Hindlimb muscle (tissue), 1 donor: ENCODE measurements at places on chromosomes 2 and 18.

GRCh38 chr2:46569061-46569560 is 89.7 kb downstream of the TMEM247 start:
- DNase-seq, result peak; percentile 54

DNA sequence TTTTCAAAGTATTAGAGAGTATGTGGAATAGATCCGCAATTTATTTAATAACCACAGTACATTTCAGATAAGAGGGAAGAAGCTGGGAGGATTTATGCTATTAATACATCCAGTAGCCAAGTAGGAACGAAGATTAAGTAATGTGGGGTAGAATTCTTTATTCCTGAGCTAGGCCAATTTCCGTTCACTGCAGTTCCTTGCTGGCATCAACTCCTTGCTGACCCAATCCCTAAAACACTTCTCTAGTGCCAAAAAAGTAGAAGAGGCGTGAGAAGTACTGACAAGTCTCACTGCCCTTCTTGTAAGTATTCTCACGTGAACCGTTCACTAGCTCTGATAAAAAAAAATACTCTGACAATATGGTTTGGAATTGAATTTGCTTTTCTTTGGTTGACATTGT is 211.4 kb downstream of the EPHA4 start:
- no peak for DNase-seq

GRCh38 chr2:6820903-6821584 is 44.7 kb downstream of the CMPK2 start:
- DNase-seq, result no peak

DNA sequence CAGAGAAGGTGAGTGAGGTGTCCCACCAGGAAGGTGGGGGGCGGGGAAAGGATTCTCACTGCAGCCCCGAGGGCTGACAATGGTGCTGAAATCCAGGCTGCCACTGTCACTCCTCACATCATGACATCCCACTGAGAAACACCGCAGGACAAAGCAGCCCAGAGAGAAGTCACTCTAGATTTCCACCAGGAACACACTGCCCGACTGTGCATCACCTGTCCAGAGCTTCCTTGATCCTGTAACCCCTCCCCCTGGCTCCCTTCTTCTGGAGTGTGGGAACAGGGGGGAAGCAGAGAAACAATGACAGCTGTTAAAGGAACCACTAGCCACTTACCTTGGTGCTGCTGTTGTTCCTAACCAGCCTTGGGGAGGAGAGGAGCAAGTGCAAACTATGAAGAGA is 69.9 kb downstream of the MRO start:
- no peak for DNase-seq

DNA sequence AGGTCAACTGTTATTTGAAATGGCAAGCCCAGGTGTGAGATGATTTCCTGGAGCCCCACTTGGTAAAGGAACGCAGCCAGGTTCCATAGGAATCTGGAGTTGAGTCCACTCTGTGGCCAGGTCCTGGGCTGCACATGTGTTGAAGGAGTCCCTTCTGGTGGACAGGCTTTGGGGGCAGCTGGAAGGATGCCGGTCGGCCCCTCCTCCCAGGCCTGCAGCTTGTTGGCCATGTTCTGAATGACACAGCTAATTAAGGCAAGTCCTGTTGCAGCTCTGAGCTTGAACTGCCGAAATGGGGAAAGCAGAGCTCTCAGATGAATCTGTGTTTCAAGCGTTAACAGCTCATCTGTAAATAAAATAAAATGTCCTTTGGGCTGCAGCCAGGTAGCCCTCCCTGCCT is 23.8 kb downstream of the EN1 start:
- DNase-seq, result no peak

GRCh38 chr2:102078773-102079172 is 63.8 kb upstream of the IL1R1 start:
- no peak for DNase-seq

DNA sequence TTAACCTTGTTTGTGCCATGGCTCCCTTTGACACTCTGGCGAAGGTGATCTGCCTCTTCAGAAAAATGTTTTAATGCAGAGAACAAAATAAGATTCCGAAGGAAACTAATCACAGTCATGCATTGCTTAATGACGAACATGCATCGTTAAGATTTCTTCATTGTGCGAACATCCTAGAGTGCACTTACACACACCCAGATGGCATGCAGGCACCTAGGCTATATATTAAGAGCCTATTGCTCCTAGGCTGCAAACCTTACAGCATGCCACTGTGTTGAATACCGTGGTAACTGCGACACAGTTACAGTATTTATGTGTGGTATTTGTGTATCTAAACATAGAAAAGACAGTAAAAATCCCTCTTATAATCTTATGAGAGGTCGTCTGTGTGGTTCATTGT is 8.3 kb downstream of the ASAP2 start:
- no peak for DNase-seq

GRCh38 chr18:25710981-25711380 is 359.0 kb upstream of the ZNF521 start:
- DNase-seq, result no peak

DNA sequence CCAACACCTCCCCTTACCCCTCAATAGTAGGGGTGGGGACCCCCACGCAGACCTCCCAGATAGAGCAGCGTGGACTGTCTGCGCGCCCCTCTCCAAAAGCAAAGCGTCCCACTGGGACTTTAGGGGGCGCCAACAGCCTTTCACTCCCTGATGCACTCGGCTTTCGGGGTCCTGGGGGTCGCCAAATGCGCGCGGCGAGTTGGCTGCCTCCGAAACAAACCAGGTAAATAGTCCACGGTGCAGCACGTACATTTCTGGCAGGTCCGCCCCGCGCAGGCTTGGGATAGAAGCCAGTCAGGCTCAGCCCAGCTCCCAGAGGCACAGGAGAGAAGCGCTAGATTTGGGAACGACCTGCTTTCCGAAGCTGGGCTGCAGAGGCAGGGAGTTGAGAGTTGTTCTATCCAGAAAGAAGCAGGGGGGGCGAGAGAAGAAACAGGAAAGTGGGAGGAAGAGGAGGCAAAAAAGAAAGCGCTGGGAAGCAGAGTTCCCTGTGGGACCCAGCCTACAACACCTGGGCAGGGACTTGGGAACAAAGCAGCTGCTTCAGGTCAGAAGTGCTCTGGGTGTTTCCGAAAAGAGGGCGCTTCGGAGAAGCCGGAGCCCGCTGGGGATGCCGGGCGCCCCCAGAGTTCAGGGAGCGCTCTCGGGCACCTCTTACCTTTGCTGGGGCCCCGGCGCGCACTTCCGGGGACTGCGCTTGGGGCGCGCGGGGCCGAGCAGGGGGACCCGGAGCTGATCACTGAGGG is 544 bp downstream of the EVA1A start:
- peak; percentile 44 for DNase-seq

- no peak for DNase-seq
Observed at GRCh38 chr2:32977228-32977758, 30.5 kb downstream of the LTBP1 start.

DNA sequence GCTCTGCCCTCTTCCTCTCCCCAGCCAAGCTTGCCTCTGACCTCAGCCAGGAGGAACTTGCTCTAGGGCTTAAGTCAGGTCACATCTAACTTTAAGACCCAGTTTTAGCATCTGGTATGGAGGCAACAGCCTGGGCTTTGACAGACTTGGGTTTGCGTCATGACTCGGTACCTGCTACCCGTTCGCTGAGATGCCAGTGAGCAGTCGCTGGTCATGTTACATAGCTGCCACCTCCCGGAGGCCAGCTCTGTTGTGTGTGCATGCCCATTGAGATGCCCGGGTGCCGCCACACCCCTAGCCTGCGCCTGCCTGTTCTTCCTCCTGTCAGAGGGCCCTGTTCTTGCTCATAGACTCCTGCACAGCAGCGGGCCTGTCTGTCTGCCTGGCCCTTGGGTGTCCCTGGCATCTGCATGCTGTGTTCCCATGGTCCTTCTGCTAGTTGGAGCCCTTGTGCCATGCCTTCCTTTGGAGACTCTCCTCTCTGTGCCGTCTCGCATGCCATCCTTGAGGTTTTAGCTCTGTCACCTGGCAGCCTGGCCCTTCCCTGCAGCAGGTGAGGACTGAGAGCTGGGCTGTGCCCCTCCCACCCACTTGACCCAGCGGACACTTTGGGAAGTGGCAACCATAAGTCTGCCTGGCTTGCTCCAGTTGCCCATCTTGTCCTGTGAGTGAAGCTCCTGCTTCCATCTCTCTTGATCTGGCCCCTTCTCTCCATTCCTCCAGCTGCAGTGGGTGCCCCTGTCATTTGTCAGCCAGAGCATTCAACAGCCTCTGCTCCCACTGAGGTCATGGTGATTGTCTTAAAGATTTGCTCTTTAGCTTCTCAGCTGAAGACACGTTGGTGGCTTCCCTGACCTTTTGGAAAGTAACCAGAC is 24.9 kb downstream of the ASAP2 start:
- DNase-seq, result no peak

DNA sequence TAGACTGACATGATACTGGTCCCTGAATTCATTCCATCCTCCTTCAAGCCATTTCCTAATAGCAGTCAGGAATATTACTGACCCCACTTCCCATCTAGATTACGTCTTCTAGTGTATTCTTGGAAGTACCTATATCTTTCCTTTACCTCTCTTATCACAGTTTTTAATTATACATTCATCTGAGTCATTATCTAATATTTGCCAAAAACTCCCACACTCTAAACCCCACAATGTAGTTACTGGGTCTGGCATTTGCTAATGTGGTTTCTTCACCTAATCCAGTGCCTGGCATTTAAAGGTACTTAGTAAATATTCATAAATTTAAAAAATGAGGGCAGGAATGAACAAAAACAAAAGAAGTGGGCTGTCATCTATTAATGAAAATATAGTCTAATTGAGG is 441.8 kb upstream of the SETBP1 start:
- DNase-seq, result no peak

GRCh38 chr2:212619954-212620353 is 81.4 kb upstream of the ERBB4 start:
- DNase-seq, result no peak

- DNase-seq, result no peak
Observed at GRCh38 chr18:22346401-22346952, 71.2 kb downstream of the CTAGE1 start.

DNA sequence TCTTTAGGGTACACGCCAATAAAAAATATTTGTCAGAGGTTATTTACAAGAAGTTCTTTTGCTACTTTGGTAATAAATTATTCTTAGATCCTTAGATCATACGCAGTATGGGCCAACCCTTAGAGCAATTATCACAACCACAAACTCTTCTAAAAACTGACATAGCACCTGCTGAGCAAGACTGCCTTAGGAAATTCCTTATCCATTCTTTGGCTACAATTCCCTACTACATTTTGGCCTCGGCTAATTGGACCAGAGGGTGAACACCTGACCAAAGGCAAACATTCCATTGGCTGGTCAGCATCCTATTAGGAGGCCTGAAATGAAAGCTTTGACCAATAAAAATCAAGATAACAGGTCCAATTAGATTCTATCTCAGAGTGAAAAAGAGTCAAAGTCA is 147.6 kb upstream of the CCDC68 start:
- no peak for DNase-seq

DNA sequence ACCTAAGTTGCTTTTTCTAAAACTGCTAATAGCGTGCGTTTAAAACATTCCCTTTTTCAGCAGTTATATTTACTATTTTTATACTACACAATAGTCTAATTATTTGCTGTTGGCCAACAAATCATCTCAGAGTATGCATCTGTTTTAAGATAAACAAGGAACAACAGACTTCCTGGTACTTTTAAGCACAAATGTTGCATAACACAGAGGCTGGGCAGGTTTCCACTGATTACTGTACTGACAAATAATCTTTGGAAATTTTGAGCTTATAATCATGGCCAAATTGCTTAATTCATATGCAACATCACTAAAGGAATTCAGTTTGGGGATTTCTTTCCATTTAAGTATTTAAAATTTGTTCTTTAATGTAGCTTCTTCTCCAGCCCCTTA is 737.4 kb upstream of the SALL3 start:
- peak; percentile 9 for DNase-seq

GRCh38 chr18:50397023-50397422 is 22.2 kb downstream of the SKA1 start:
- DNase-seq, result no peak

DNA sequence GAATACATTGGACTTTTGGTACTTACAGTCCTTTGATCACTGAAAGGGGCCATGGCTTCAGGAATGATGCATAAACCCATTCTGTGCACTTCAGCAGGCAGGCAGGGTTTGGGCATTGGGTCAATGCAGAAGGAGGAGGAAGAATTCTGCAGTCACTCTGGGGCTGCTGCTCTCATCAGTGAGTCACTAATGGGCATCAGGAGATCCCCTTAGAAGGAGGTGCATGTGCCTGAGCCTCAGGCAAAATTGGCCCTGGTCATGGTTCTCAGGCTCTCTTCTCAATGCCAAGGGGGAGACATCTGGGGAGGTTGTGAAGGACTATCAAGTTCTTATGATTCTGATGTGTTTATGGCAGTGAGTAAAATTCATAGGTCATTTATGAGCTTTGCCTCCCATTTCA is 52.0 kb upstream of the TNP1 start:
- DNase-seq, result no peak

DNA sequence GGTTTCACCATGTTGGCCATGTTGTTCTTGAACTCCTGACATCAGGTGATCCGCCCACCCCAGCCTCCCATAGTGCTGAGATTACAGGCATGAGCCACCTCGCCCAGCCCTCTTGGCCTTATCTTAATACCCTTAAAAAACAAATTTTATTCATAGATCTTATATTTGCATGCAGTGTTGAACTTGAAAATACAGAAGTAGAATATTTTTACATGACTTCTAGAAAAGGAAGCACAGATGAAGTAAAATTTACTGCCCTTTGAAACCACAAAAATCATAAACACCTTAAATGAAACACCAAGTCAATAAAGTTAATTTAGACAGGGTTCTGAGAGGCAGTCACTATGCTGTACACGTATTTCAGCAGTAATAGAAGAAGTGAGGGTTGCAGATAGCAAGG is 145.7 kb downstream of the CERS6 start:
- no peak for DNase-seq

DNA sequence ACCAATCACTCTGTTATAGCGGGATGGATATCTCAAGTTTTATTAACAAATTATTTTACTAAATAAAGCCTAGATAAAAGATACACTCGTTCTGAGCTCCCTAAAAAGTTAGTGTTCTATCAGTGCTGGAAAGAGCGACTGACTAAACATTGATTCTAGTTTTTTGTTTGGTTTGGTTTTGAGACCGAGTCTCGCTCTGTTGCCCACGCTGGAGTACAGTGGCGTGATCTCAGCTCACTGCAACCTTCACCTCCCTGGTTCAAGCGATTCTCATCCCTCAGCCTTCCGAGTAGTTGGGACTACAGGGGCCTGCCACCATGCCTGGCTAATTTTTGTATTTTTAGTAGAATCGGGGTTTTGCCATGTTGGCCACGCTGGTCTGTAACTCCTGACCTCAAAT is 73.8 kb upstream of the CDCA7 start:
- DNase-seq, result no peak

DNA sequence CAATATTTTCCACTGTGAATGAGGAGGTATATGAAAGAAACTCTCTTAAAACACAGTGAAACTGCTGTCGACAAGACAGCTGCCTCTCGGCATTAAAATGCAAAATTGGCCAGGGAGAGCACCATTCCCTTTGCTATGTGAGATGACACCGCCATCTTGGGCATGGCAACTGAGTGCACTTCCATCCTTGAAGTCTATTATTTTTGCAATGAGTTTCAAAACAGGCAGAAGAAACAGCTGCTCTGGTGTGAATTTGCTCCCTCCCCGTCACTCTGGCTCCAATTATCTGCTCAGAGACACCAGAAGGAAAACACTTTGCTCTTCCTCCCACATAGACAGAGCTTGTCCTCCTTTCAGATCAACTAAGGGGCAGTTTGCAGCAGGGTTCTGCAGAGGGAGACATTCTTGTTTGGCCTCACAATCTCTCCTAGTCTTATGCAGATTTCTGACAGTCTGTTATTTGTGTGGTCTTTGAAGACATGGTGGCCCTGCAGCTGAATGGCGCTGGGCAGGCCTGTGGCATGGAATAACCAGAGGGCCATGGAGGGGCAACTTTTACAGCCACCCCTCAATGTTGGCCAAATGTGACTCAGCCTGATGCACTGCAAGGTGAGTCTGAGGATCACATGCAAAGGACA is 48.6 kb upstream of the SEC11C start:
- no peak for DNase-seq
